ENCODE measurements at places on chromosomes 3 and 15.

DNA sequence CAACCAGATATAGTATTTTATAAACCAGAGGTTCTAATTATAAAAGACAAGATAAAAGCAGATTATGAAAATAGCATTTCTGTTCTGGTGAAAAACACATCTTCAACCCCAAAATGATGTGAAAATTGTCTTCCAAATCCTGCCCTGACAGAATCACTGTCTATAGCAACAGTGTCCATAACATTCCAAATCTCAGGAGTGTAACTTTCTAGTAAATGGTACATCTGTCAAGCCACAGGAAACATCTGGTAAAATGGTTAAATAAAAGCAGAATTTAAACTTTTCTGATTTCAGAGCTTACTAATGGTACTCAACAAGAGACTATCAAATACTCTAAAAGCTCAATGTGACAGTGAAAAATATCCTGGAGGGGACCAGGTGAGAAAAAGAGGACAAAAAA is 60.5 kb downstream of the VGLL4 start:
- DNase-seq: no peak

GRCh38 chr3:66095295-66096001 is 56.7 kb upstream of the MAGI1 start:
- DNase-seq: no peak

- DNase-seq: no peak
Observed at GRCh38 chr3:71786551-71786950, 1.6 kb upstream of the PROK2 start.

DNA sequence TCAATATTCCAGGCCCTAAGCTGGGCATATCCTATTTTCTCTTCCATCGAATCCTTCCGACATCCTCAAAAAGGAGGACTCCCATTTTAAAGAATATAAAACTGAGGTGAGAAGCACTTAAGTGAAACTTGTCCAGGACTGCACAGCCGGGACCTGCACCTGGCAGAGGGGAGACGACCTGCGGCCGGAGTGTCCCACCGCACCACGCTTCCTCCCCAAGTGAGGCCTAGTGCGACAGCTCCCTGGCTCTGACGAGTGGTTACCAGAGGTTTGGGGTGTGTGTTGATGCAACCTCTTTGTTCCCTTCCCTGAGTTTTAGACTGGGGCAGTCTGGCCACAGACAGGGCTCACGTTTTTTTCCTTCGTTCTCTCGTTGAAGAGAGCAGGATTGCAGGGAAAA is 24.9 kb upstream of the ATP2B2 start:
- DNase-seq: no peak

DNA sequence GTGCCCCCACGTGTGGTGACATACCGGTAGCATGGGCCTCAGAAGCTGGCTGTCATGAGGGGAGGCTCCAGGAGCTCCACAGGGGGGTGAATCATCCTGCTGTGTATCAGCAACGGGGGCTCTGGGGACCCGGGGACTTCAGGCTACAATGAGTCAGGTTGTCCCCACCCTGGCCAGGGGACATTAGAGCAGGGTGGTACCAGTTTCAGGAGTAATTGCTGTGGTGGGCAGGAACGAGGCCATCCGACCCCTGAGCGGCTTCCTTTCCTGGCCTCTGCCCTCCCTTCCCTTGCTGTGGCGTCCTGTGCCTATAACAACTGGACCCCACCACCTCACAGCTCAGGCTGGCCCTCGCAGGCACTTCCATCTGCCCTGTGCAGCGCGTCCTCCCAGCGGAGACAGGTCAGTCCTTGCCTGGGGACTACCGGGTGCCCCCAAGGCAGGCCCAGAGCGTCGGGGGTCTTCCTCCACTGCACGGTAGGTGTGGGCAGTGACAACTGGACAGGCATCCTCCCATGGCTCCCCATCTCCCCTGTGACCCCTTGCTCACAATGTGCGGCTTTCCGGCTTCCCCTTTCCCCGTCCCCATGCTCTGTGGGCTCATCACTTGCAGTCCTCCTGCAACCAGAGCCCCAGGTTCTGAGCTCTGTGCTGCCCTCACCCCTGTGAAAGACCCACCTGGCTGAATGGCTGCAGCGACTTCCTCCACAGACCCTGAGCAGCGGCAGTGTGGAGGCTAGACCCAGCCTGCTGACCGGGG is 57.0 kb downstream of the KLF15 start:
- DNase-seq: no peak

GRCh38 chr3:150035301-150035779 is 64.6 kb upstream of the PFN2 start:
- DNase-seq: peak; percentile 63

GRCh38 chr3:64799606-64800005 is 111.8 kb upstream of the ADAMTS9 start:
- DNase-seq: no peak

DNA sequence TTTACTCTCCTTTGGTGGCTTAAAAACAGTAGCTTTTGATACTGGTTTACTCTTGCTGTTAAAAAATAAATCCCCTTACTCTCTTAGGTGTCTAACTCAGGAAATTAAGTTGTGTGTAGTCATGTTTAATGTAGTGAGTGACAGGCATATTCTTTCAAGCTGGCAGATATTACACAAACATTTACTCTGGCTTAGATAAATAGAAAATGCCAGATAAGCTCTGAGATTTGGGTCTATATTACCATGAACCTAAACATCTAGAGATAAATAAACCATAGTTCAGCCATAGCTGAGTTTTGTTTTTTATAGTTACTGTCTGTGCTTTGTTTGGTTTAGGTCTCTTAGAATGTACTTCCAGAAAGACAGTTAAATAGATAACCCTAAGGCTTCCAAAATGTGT is 2.4 kb downstream of the SEMA6D start:
- DNase-seq: no peak

DNA sequence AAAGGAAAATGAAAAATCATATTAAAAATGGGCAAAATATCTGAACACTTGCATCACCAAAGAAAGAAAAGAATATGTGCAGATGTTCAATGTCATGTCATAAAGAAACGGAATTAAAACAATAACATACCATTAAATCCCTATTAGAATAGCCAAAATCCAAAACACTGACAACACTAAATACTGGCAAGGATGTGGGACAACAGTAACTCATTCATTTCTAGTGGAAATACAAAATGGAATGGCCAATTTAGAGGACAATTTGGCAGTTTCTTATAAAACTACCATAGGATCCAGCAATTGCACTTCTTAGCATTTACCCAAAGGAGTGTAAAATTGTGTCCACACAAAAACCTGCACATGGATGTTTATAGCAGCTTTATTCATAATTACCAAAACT is 542.5 kb upstream of the UBE2E2 start:
- DNase-seq: no peak

GRCh38 chr15:80059786-80060355 is 395 bp downstream of the ZFAND6 start:
- peak; percentile 82 for DNase-seq

GRCh38 chr15:67114846-67115585 is 49.6 kb downstream of the SMAD3 start:
- no peak for DNase-seq

- no peak for DNase-seq
Observed at GRCh38 chr15:36234743-36235142, 344.7 kb upstream of the CDIN1 start.

- no peak for DNase-seq
Observed at GRCh38 chr3:15630646-15631350, 29.3 kb downstream of the BTD start.

Data from psoas muscle (tissue), 8 donors.